Esophagus squamous epithelium (tissue), 5 donors: ENCODE measurements at places on chromosomes 2 and 18.
A peak's percentile ranks its signal among the peaks of the same experiment; 100 is the strongest.

- peak overlapping the region; percentile 53 for H3K27ac ChIP-seq
- H3K36me3 ChIP-seq, result no peaks in the 10 kb centered on the region
- no peak for DNase-seq
- H3K27me3 ChIP-seq, result no peaks in the 10 kb centered on the region
Observed at GRCh38 chr2:28702878-28703277, 48.8 kb upstream of the PPP1CB start.

- no peaks in the 10 kb centered on the region for H3K4me1 ChIP-seq
- no peak overlapping the region for H3K4me3 ChIP-seq
- no peak for DNase-seq
- no peaks in the 10 kb centered on the region for H3K27me3 ChIP-seq
- no peaks in the 10 kb centered on the region for H3K36me3 ChIP-seq
Observed at GRCh38 chr2:240619506-240620148, 5.7 kb upstream of the GPR35 start.

DNA sequence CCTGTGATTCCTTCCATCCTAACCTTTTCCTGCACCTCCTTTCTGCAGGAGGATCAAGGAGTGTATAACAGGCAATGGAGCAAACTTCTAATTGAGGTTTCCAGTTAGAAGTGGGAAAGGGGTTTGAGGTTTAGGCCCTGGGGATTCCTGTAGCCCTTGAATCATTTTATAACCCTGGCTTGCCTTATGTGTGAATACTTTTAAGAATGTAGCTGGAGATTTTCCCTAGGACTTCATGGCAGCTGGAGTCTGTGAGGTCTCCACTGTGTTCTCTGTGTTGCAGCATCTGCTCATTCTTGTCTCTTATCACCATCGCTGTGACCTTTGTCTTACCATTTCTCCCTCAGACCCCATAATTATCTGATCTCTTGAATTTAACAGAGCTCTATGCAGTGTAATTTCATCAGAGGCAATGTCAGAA, 370.2 kb upstream of the SLC14A2 start:
- H3K4me1 ChIP-seq, result peaks cover 18% of the 10 kb centered on the region
- H3K27me3 ChIP-seq, result no peaks in the 10 kb centered on the region
- H3K27ac ChIP-seq, result no peak overlapping the region
- DNase-seq, result no peak
- H3K4me3 ChIP-seq, result no peak overlapping the region

- no peaks in the 10 kb centered on the region for H3K4me1 ChIP-seq
- H3K36me3 ChIP-seq, result no peaks in the 10 kb centered on the region
Observed at GRCh38 chr2:165268754-165269153, 29.5 kb downstream of the SCN2A start.

DNA sequence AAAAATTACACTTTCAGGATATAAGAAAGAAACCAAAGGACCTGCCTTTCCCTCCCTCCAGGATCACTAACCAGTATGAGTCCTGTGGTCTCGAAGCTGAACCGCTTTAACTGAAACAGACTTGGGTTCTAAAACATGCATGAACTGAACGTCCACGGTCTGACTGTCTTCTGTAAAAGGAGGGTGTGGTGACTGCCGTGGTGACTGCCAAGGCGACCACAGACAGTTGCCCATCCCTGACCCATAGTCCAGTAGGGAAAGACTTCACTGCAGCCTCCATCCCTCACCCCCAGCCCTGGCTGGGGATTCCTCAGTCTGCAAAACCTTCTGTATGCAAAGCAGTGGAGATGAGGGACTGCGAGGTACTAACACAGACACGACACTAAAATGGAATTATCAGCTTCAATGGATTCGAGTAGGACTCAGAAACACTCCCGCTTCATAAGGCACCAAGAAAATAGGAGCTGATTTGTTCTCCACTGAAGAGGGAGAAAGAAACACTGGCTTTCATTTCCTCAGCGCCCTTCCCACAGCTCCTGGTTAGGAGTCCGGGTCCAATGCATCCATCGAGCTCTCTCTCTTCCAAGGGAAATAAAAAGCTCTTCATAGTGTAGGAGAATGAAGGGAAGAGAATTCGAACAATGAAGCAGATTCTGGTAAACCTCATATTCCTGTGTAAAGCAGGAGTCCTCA, 197.2 kb downstream of the HDAC4 start:
- DNase-seq, result no peak
- no peak overlapping the region for H3K27ac ChIP-seq
- H3K4me1 ChIP-seq, result peaks cover 12% of the 10 kb centered on the region
- no peaks in the 10 kb centered on the region for H3K27me3 ChIP-seq

DNA sequence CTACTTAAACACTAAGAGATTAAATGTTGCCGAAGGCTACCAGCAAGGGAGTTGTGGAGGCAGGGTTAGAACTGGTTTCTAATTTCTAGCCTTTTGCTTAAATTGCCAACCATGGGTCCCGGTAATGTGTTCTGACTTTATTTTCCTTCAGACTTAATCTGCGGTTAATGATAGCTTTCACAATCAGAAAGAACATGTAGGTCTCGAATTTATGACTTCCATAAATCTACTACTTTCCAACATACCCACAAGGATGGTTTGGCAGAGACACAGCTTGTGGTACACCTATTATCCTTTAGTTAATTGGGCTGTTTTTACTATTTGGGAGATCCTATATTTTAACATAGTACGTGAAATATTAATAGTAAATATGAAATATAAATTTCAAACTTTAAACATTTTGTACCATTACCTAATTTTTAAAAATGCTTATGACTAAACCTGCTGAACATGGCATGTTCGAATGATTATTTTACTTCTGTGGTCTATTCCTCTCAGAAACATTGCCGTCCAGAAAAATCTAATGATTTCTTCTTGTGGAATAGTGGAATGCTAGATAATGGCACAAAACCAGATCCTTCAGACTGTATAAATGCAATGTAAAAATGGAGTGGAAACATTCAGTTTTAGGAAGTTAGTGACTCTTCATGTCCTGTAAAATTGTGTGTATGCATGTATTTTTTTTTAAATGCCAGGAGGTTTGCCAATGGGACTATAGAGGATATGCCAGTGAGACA, 41.3 kb downstream of the PARD3B start:
- H3K27ac ChIP-seq, result no peak overlapping the region
- no peaks in the 10 kb centered on the region for H3K4me1 ChIP-seq
- H3K36me3 ChIP-seq, result no peaks in the 10 kb centered on the region
- H3K4me3 ChIP-seq, result no peak overlapping the region

GRCh38 chr2:62424899-62425298, 81.1 kb downstream of the TMEM17 start:
- no peaks in the 10 kb centered on the region for H3K27me3 ChIP-seq
- H3K36me3 ChIP-seq, result no peaks in the 10 kb centered on the region
- H3K27ac ChIP-seq, result peak overlapping the region; percentile 93
- H3K4me1 ChIP-seq, result peaks cover 61% of the 10 kb centered on the region

- no peaks in the 10 kb centered on the region for H3K27me3 ChIP-seq
- no peak overlapping the region for H3K27ac ChIP-seq
- no peak for DNase-seq
- no peaks in the 10 kb centered on the region for H3K4me1 ChIP-seq
Observed at GRCh38 chr2:230974096-230974913, 21.6 kb upstream of the SPATA3 start.

DNA sequence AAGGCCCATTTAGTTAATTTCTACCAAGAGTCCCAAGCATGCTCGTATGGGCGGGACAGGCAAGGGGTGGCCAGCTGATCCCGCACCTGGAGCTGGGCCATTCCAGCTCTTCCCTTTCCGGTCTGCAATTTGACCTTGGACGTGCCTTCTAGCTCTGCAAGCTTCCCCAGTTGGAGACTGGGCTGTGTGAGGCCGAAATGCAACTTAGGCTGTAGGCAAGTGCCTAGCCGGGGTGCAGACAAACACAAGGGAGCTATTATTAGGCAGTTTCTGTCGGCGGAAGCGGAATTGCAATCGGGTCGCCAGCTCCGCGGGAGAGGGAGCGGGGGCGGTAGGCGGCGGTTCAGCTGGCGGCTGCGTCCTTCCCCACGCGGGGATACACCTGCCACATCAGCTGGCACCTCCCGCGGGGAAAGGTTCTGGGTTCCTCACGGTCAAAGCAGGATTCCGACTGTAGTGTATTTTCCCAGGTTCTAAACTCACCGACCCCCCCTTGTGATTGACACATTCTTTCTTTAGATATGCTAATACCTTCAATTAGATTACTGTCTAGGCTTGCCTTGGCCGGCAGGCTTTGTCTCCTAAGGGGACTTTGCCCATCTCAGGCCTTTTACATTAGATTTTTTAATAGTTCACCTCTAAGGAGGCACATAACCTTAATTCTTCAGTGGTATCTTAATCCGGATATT, 17.1 kb upstream of the ZNF532 start:
- peak overlapping the region; percentile 55 for H3K27ac ChIP-seq
- peak overlapping the region; percentile 37 for H3K4me3 ChIP-seq
- no peaks in the 10 kb centered on the region for H3K27me3 ChIP-seq
- H3K36me3 ChIP-seq, result no peaks in the 10 kb centered on the region
- H3K4me1 ChIP-seq, result peaks cover 3% of the 10 kb centered on the region
- no peak for DNase-seq

GRCh38 chr2:191635333-191636234, 42.4 kb upstream of the NABP1 start:
- H3K4me3 ChIP-seq, result no peak overlapping the region
- H3K27ac ChIP-seq, result no peak overlapping the region
- DNase-seq, result no peak

DNA sequence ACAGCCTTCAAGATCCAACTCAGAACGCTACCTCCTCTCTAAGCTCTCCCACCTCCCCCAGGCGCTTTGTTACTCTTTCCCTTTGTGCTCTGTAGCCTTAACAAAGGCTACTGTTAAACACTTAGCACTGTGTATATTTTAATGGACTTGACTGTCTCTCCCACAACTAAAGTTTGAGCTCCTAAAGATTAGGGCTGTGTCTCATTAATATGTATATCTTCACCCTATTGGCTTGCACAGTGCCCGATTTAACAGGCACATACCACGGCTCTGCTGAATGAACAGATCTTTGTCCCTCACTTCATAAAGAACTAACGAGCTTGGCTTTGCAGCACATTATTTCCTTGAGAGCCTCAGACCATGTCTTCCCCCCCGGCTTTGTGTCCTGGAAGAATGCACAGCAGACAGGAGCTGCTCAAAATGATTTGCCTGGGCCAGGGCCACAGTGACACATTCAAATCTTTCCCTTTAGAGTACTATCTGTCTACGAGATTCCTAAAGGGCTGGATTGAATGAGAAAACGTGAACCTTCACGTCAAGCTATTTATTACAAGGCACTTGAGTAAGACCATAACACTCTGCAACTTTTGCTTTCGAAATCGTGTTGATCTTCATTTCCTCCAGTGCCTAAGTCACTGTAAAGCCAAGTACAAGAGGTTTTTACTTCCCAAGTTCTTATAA, 22.1 kb downstream of the ABHD3 start:
- H3K4me1 ChIP-seq, result peaks cover 11% of the 10 kb centered on the region
- no peak for DNase-seq
- peak overlapping the region; percentile 60 for H3K27ac ChIP-seq
- no peaks in the 10 kb centered on the region for H3K36me3 ChIP-seq
- H3K27me3 ChIP-seq, result no peaks in the 10 kb centered on the region
- H3K4me3 ChIP-seq, result peak overlapping the region; percentile 55
